ENCODE measurements at places on chromosomes 6 and 20. TPM values are rescaled to one million over a fixed set of nuclear protein-coding genes. Genes with fewer than 3 reads are reported as not detected.

DZANK1 gene
- 3.1 TPM for total RNA-seq

HFE gene
- 4.2 TPM for total RNA-seq

SMIM28 gene
- total RNA-seq = not detected

FAXC gene
- total RNA-seq = 2.5 TPM

DEFB124 gene
- 0.45 TPM for total RNA-seq

MOG gene
- not detected for total RNA-seq

CLIC1 gene
- 128 TPM for total RNA-seq

GPR6 gene
- not detected for total RNA-seq

CYP21A2 gene
- 9.2 TPM for total RNA-seq

EPB41L2 gene
- 218 TPM for total RNA-seq

MCHR2 gene
- not detected for total RNA-seq

NCOA7 gene
- total RNA-seq = 40.2 TPM

FLRT3 gene
- 24.3 TPM for total RNA-seq

MOCS3 gene
- total RNA-seq = 3.0 TPM

SPATS1 gene
- not detected for total RNA-seq

YIPF3 gene
- 71.4 TPM for total RNA-seq

CLPSL1 gene
- total RNA-seq = not detected

C2 gene
- 6.3 TPM for total RNA-seq

MUC22 gene
- total RNA-seq = not detected

COX4I2 gene
- 1.9 TPM for total RNA-seq

PRR18 gene
- total RNA-seq = 0.33 TPM

KCNQ2 gene
- total RNA-seq = not detected

FRK gene
- total RNA-seq = 0.38 TPM

SOX4 gene
- 74.7 TPM for total RNA-seq

CGA gene
- not detected for total RNA-seq

OVOL2 gene
- total RNA-seq = 0.15 TPM

OR2H2 gene
- not detected for total RNA-seq

OTOR gene
- total RNA-seq = not detected

TOX2 gene
- 5.6 TPM for total RNA-seq

VGLL2 gene
- total RNA-seq = 0.25 TPM

SLC32A1 gene
- not detected for total RNA-seq

GNAS-AS1 gene
- not detected for total RNA-seq

PAK5 gene
- under 0.01 TPM for total RNA-seq

GATA5 gene
- not detected for total RNA-seq

SRMS gene
- total RNA-seq = not detected

FAM83C gene
- total RNA-seq = not detected

TMEM170B gene
- total RNA-seq = 5.6 TPM

CFB gene
- 11.3 TPM for total RNA-seq

QKI gene
- 145 TPM for total RNA-seq

DACT2 gene
- total RNA-seq = 4.4 TPM

MAP7 gene
- 3.1 TPM for total RNA-seq

CLPSL2 gene
- not detected for total RNA-seq

C20orf204 gene
- total RNA-seq = 2.8 TPM

SLC13A3 gene
- total RNA-seq = 1.4 TPM

SAPCD1 gene
- 4.2 TPM for total RNA-seq

PXMP4 gene
- total RNA-seq = 15.1 TPM

Data from ovary (tissue), 10 donors.